Stimulated activated CD4-positive, alpha-beta T cell treated with anti-CD3 and anti-CD28 coated beads, Interleukin-4, amount 100 ng/mL, for 48 hours (primary cell): ENCODE measurements at places on chromosomes 7 and 10.

DNA sequence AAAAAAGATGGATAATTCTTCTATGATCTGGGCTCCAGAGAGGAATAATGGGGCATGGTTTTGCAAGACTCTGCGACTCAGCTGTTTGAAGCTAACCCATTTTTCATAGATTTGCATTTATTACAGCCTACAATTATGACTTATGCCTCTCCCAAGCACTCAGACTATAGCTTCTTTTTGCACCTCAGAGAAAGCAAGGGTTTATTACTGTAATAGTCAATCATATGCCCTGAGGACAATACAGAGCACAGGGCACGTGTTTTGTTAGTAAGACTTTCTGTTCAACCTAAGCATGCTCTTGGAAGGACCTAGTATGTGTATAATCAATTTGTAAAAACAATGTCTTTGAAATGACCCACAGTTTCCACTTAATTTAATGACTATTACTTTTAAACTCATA lies 221.2 kb downstream of the PARD3 start:
- DNase-seq: no peak

DNA sequence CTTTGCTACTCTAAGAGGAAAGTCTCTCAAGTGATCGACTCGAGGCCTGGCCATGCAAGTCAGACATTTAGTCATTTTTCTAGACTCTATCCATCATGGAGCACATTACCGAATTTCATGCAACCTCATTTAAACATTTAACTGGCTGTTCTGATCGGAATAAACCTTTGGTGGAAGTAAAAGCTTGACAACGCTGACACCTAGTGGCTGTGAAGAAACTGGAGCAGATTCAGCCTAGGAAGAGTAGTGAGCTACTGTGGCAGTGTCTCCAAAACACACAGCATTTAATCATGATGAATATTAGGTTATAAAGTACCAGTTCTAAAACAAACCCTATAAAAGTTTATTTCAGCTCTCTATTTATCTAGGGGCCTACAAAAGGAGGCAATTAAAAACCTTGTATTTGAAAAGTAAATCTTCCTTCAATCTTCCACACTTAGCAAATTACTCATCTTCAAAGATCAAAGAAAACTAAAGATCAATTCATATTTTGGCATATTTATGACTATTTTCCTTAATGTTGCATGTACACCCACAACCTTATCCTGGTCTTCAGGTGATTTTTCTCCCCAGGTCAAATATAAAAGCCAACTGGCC lies 175.0 kb downstream of the CTNNA3 start:
- peak; percentile 8 for DNase-seq

DNA sequence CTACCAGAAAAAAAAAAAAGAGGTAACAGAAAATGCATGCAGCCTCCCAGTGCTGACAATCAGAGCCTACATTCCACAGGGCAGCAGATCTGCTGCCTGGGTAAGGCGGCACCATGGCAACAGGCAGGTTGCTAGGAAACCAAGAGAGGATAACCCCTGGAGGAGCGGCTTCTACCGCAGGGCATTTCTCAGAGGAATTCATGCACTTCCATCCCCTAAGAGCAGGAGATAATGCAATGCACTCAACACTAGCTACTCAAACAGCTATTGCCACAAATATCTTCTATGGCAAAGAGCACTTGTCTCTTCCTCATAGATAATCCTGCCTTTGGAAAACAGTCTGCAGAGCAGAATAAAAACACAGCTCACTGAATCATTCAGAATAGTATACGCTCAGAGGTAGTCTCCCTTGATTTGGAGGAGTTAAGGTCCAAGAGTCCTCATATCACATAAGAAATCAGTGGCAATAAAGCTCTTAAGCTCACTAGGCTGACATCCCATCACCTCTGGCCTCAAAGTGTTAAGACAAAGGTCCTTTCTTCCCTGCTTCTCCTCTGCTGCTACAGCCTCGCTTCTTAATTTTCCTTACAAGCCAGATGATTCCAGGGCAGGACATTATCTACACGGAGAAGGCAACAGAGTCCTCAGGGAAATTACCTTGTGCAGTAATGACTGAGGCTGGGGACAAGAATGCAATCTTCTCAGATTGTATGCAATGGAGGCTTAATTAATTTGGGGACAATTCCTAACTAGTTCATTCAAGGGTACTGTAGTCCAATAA lies 10.7 kb downstream of the PSAP start:
- DNase-seq: no peak

DNA sequence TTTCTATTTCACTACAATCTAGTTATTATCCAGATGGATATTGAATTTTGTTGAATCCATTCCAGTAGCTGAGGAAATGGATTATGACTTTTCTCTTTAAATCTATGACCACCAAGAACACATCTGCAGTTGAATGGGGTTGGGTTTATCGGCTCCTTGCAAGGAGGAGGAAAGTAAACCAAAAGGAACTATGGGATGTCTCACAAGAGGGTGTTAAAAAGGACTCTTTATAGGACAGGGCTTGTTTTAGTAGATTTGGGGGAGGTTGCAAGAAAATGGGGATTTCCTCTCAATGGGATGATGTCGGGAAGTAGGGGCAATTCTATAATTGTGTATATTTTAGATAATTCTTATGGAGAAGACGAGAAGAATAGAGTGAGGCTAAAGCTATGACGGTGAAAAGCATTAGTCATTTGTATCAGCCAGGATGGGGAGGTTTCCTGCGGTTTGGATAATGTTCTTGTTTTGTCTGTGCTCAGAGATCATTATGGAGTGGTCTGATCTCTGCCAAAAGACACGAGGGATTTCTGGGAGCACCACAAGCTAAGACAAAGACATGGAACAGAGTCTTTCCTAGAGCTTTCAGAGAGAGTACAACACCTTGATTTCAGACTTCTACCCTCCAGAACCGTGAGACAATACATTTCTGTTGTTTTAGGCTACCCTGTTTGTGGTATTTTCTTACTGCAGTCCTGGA lies 5.3 kb upstream of the LRRC61 start:
- DNase-seq: no peak

DNA sequence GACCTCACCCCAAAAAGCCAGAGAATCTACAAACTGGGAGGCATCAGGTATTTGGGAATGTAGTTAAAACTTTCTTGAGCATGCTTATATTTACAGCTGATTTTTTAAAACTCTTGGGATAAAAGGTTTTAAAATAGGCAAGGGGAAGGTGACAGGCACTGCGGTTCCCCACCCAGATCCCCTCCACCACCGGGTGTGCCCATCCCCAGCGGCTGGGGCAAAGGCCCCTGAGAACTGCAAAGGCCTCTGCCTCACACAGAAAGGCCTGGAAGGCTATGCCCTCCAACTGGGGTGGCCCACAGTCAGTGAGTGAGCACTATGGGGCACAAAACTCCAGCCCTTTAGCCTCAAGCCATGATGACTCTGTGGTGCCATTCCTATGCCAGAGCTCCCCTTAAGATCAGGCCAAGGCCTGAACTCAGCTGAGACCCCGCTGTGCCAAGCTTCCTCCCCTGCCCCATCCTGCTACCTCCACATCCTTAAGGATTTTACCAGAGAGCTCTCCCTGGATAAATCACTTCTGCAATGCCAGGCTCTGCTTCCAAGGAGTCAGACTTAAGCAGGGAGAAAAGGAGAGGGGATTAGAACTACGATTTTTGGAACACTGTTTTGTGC lies 299.1 kb downstream of the GRID1 start:
- no peak for DNase-seq

- no peak for DNase-seq
These were observed 228.1 kb downstream of the BMPER start for GRCh38 chr7:34133356-34133982.

- no peak for DNase-seq
These were observed 164.6 kb upstream of the WNT16 start for GRCh38 chr7:121164247-121164646.

- DNase-seq: no peak
These were observed 3.5 kb downstream of the CRHR2 start for GRCh38 chr7:30678805-30679204.

GRCh38 chr7:93715234-93715633 lies 140.7 kb upstream of the CALCR start:
- DNase-seq: peak; percentile 9

DNA sequence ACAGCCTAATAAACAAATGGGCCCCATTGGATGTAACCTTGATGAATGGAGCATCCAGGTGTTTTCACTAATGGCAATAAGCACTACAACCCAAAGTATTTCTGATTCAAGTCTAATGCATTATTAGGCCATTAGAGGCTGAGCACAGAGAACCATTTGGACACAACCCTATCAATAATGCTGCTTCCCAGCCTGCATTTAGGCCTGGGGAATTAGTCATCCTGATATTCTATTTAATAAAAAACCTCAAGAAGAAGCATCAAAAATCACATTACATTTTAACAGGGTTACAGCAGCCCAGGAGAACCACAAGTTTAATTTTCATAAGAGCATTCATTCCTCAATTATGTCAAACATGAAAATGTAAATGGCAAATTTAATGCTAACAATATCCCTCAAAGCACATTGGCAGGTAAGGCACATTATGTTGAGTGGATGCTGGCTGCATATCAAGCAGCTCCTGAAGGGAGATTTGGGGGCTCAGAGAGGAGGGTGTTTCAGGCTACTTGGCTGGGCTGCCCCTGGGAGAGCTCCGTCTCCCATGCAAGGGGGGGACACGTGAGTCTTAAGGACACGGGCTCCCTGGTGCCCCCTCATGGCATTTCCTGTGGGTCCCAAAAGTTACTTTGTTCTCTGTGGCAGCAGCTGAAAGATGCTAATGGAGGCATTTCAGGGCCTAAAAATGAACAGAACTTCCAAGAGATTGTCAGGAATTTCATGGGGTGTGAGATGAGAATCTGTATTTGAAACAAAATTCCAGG lies 143.4 kb downstream of the HERPUD2 start:
- no peak for DNase-seq

DNA sequence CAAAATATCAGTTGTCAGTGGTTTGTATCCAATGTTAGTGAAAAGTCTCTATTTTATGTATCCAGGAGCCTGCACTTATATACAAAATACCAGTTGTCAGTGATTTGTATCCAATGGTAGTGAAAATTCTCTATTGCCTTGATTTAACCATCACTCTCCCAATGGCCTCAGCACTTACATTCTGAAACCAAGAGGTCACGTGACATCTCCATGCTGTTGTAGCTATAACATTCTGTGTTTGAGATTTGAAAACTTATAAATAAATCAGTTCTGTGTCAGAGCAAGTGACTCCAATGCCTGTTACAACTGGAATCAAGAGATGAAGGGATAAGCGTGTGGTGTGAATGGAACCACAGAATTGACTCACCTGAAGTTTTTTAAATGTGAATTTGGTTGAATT lies 30.6 kb upstream of the GATA3 start:
- no peak for DNase-seq

DNA sequence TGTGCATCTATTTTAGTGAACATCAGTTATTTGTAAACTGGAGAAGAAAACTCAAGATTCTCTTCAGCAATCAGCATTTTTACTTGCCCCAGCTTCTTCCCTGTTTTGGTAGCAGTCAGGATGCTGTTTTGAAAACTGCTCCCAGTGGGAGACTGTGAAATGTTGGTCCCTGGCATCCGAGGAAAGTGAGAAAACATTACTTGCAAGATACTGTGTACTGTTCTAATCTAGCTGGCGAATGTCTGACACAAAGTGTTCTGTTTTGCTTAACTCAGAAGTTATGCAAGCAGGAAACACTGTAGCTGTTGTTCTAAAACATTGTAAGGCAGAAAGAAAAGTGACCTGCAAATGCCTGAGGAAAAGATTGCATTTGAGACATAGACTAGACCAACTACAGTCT lies 171.8 kb upstream of the POM121L12 start:
- no peak for DNase-seq

- DNase-seq: no peak
These were observed 38.3 kb upstream of the PDCD4 start for GRCh38 chr10:110833234-110833940.

GRCh38 chr10:114823077-114823463 lies 1.5 kb downstream of the FHIP2A start:
- DNase-seq: no peak

DNA sequence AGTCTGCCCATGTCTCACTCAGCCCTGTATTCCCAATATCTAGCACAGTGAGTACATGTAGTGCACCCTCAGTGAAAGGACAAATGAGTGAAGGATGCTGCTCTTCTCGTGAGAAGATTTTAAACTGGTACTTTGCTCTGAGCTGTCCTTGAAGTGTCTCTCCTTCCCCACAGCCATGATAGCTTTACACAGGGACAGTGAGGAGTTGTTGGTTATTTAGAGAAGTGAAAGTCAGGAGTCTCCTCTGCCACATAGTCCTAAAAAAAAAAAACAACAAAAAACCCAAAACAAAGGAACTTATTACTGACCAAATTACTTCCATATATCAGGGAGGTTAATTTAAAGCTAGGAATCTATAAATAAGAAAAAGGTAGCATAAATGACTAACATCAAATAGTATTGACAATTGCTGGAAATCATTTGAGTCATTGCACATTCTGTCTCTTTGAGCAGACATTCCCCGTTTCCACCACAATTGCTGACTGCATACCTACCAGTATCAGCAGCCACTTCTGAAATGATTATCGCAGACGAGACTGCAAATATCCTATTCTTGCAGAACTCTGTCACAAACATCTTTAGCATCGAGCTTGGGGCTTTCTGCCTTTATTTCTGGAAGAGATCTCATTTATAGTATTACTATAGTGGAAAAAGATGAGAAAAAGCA lies 202.1 kb downstream of the PTEN start:
- DNase-seq: peak; percentile 34

DNA sequence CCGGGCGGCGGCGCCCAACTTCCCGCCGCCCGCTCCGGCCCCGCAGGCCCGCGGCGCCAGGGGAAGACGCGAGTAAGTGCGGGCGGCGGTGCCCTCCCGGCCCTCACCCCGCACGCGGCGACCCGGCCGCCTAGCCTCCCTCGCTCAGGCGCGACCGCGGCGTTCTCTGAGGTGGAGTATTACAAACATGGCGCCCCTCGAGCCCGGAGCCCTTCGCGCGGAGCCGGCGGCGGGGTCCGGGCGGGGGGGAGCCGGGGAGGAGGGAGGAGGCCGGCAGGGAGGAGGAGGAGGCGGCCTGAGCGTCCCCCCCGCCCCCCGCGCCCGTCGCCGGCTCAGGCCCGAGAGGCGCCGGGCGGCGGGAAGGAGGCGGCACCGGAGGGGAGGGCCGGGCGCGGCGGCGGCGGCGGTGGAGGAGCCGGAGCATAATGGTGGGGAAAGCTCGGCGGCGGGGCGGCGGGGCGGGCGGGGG lies at the start of gene ZMYND11:
TSS of gene ZMYND11 (plus strand) at position 324 of the 469 bp plus-strand sequence. CDS start 44,558 bp downstream, outside the sequence.
- DNase-seq: peak; percentile 45

- DNase-seq: no peak
These were observed 78.9 kb downstream of the GFRA1 start for GRCh38 chr10:116194061-116194460.

GRCh38 chr7:116886543-116887156 lies 24.3 kb downstream of the CAPZA2 start:
- DNase-seq: no peak

GRCh38 chr7:81616951-81617350 lies 152.9 kb downstream of the HGF start:
- no peak for DNase-seq
